Colonic mucosa (tissue), 4 donors: ENCODE measurements at places on chromosomes 13 and 19. TPM values are rescaled to one million over a fixed set of nuclear protein-coding genes. Genes with fewer than 3 reads are reported as not detected.

DNA sequence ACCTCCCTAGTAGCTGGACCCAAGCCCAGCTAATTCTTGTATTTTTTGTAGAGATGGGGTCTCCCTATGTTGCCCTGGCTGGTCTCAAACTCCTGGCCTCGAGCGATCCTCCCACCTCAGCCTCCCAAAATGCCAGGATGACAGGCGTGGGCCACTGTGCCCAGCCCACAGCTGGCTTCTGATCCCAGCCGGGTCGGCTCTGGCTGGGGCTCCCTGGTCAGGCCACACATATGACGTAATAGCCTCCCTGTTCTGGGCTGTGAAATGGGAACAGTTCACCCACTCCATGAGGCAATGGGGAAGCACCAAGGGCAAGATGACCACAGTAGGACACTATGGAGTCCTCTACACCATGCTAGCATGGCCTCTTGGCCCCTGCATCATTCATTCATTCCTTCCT lies 41.1 kb downstream of the TINCR start:
- no peak for DNase-seq
- H3K4me1 ChIP-seq, result no peaks in the 10 kb centered on the region
- no peaks in the 10 kb centered on the region for H3K27me3 ChIP-seq

Gene SLC7A10
- total RNA-seq, result not detected

DNA sequence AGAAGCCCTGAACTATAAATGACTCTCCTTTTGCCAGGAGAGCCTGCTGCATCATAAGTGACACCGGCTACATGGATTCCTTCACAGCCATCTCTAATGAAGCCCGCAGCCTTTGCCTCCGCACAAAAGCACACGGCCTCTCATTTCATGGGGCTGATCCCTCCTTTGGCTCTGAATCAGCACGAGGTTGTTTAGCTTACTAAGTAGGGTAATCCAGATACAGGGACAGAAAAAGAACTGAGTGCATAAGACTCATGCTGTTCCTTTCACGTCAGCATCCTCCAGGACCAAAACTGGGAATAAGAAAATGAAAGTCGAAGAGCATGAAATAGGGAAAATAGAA lies 136.3 kb downstream of the DCT start:
- H3K27ac ChIP-seq, result peak overlapping the region; percentile 17
- no peaks in the 10 kb centered on the region for H3K36me3 ChIP-seq
- H3K4me1 ChIP-seq, result no peaks in the 10 kb centered on the region
- DNase-seq, result no peak

GRCh38 chr13:20160306-20161274 lies at the start of gene GJA3:
Gene GJA3 (minus strand): TSS chr13:20161052. CDS start chr13:20143288, 17,764 bp downstream.
- peaks cover 59% of the 10 kb centered on the region for H3K27me3 ChIP-seq
- H3K4me1 ChIP-seq, result peaks cover 5% of the 10 kb centered on the region
- DNase-seq, result no peak
- H3K4me3 ChIP-seq, result peak within 1 kb of the TSS; percentile 34
- H3K36me3 ChIP-seq, result no peaks in the 10 kb centered on the region
- no peak within 1 kb of the TSS for H3K27ac ChIP-seq

DNA sequence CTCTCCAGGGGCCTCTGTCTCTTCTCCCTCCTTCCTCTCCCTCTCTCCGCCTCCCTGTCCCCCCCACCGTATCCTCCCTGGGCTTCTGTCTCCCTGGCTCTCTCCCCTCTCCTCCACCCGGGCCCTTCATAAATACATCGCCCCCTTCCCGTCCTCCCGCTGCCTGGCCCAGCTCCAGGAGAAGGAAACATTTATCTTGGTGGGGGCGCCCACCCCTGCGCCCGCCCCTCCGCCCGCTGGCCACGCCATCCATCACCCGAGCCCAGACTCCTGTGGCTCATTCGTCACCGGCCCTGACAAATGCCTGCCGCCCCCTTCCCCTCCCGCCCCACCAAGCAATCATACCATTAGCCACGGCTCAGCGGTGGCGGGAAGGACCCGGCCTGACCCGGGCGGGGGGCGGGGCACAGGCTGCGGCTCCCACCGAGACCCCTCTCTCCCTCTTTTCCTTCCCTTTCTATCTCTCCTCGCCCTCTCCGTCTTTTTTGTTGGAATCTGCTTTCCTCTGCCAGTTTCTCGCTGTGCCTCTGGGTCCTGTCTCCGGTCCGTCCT lies 2.6 kb upstream of the MEIS3 start:
- no peaks in the 10 kb centered on the region for H3K36me3 ChIP-seq
- no peaks in the 10 kb centered on the region for H3K4me1 ChIP-seq
- no peak overlapping the region for H3K4me3 ChIP-seq
- peaks cover 53% of the 10 kb centered on the region for H3K27me3 ChIP-seq
- DNase-seq, result no peak

- H3K4me1 ChIP-seq, result peaks cover 11% of the 10 kb centered on the region
- H3K4me3 ChIP-seq, result no peak overlapping the region
- no peaks in the 10 kb centered on the region for H3K36me3 ChIP-seq
- no peak overlapping the region for H3K27ac ChIP-seq
- no peaks in the 10 kb centered on the region for H3K27me3 ChIP-seq
- no peak for DNase-seq
Measured at GRCh38 chr19:4075373-4075772, 8.7 kb upstream of the ZBTB7A start.

DNA sequence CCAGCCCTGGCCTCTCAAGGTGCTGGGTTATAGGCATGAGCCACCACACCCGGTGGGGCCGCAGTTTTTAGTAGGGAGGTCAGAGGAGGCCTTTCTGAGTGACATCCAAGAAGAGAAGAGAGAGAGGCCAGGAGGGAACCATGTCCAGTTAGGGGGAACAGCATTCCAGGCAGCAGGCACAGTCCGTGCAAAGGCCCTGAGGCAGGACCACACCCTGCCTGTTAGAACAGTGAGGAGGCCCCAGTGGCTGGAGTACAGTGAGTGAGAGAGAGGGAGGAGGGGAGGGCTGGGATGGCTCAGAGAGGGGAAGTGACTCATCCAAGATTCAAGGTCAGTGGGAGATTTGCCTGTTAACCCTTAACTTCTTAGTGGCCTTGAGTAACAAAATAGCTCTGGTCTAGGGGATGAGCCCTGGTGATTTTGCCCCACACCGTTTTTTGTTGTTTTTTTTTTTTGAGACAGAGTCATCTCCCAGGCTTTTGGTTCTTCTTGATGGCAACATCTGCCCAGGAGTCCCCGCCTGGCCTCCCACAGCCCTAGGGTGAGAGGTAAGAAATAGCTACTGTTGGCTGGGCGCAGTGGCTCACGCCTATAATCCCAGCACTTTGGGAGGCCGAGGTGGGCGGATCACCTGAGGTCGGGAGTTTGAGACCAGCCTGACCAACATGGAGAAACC lies 2.7 kb upstream of the PLIN3 start:
- H3K36me3 ChIP-seq, result no peaks in the 10 kb centered on the region
- no peaks in the 10 kb centered on the region for H3K27me3 ChIP-seq
- H3K4me3 ChIP-seq, result no peak overlapping the region
- peak overlapping the region; percentile 39 for H3K27ac ChIP-seq
- peak; percentile 60 for DNase-seq
- H3K4me1 ChIP-seq, result peaks cover 7% of the 10 kb centered on the region

DNA sequence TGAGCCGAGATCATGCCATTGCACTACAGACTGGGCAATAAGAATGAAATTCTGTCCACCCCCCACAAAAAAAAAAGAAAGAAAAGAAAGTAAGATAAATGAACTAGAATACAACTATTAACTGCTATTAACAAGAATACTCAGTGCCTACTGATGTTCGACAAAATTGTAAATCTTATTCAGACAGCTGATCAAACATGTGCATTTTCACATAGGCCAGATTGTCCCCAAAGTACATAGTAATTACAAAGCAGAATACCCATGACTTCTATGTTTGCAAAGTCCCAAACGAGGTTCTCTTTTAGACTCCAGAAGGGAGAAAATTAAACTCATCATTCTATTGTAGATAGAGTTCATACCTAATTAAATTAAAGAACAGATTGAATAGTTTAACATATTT lies 113.4 kb downstream of the UFM1 start:
- H3K36me3 ChIP-seq, result no peaks in the 10 kb centered on the region
- no peaks in the 10 kb centered on the region for H3K4me1 ChIP-seq
- DNase-seq, result no peak
- H3K27ac ChIP-seq, result no peak overlapping the region

GRCh38 chr13:113069861-113070805 lies 35.5 kb upstream of the F7 start:
- no peak overlapping the region for H3K4me3 ChIP-seq
- H3K27me3 ChIP-seq, result no peaks in the 10 kb centered on the region
- no peak overlapping the region for H3K27ac ChIP-seq
- H3K36me3 ChIP-seq, result no peaks in the 10 kb centered on the region
- no peaks in the 10 kb centered on the region for H3K4me1 ChIP-seq
- DNase-seq, result no peak
